ENCODE measurements at places on chromosomes 7 and 10.

GRCh38 chr7:55119571-55119970 lies 100.8 kb downstream of the EGFR start:
- no peak for DNase-seq

GRCh38 chr7:94969434-94970084 lies 62.2 kb downstream of the PPP1R9A start:
- DNase-seq, result no peak

GRCh38 chr10:90723416-90724068 lies 134.3 kb downstream of the HTR7 start:
- DNase-seq, result no peak

DNA sequence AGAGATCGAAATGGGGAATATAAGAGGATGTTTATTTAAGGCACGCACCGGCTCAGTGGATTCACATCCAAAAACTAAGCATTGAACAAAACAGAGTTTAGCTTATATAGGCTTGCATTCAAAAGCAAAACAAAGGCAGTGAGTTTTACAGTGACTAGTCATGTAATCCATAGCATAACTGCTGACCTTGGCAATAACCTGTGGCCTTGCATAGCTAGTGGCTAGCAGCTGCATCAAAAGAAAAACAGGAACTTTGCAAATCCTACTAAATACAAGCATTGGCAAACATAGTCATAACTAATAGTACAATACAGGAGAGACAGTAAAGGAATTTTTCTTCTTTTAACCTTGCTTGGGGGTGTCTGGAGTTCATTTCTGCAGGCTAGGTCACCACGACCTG lies 9.7 kb upstream of the ZNF485 start:
- DNase-seq, result no peak

DNA sequence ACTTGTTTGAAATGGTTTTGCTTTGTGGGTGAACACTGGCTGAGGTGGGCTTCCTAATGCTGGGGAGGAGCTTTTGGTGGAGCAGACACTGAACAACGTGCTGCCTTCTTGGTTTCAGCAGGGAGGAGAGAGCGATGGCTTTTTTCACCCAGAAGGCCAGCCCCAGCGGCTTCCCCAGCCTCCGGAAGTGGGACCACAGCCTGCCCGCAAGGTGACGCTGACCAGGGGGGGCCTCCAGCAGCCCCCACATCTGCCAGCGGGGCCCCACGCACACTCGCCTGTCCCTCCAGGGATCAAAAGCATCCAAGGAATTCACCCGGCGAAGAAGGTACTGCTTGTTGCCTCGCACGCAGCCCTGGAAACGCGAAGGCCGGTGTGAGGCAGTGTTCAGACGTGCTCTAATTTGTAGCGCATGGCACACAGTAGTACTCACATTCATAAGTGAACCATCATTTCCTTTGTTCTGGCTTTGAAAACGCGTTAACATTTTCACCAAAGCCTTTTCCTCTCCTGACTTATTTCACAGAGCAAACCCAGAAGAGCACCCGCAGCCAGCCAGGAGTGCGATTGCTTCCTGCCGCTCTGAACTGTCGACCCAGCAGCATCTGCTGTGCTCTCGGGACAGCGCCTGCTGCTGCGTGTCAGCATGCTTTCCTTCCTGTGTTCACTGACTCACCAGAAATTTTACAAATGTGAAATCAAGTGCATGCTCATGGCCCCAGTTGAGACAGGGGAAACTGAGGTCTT lies 48.4 kb downstream of the SHH start:
- no peak for DNase-seq
